Suppressor macrophage (primary cell): ENCODE measurements at places on chromosomes 7 and 10.
A peak's percentile ranks its signal among the peaks of the same experiment; 100 is the strongest.

- no peak for DNase-seq
Measured at GRCh38 chr7:41206267-41206666, 496.6 kb downstream of the INHBA start.

DNA sequence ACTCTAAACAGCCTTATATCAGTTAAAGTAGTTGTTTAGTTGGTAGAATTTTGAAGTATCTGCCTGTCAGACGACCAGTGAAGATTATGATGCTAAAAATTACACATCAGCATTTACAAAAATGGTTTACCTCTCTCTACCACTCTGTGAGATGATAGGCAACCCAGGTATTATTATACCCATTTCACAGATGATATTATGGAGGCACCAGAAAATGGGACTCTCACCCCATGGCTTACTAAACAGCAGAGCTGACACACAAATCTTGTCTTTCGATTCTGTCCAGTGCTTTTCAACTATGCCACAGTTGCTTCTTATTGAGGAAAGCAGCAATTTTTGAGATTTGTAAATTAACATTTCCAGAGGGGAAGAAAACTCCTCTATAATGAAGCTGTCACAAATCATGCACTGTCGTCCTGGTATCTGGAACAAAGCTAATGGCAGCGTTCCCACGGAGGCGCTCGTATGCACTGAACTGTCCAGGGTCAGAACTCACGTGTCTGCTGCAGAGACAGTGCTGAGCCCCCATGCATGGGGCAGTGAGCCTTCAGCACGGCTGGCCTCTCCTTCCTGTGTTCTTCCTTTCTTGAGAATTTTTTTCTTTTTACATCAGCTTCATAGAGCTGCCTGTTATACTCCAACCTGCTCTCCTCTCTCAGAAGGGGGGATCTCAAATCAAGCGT is 381.1 kb downstream of the SDK1 start:
- DNase-seq, result no peak

DNA sequence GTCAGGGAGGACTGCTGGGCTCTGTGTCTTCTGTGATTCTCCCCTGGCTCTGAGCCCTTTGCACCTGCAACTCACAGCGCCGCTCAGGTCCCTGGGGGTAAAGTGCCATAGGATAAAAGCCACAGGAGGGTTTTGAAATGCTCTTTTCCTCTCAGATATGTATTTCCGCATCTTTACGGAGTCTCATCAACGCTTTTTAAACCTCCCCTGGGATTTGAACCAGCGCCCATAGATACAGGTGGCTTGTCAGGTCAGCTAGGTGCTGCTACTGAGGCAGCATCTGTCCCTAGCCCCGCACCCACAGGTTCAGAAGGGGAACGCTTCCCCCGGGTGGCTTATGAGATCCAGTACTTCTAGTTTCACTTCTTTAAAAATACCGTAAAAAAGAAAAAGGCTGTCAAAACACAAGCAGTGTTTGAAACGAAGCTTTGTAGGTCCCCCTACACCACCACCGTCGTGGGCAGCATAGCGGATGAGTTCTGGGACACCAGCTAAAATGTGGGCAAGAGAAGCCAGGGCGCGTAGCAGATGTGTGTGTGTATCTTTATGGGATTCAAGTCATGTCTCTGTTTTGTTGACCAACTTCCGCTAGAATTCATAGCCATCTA is 173.5 kb downstream of the CUX1 start:
- peak; percentile 41 for DNase-seq

DNA sequence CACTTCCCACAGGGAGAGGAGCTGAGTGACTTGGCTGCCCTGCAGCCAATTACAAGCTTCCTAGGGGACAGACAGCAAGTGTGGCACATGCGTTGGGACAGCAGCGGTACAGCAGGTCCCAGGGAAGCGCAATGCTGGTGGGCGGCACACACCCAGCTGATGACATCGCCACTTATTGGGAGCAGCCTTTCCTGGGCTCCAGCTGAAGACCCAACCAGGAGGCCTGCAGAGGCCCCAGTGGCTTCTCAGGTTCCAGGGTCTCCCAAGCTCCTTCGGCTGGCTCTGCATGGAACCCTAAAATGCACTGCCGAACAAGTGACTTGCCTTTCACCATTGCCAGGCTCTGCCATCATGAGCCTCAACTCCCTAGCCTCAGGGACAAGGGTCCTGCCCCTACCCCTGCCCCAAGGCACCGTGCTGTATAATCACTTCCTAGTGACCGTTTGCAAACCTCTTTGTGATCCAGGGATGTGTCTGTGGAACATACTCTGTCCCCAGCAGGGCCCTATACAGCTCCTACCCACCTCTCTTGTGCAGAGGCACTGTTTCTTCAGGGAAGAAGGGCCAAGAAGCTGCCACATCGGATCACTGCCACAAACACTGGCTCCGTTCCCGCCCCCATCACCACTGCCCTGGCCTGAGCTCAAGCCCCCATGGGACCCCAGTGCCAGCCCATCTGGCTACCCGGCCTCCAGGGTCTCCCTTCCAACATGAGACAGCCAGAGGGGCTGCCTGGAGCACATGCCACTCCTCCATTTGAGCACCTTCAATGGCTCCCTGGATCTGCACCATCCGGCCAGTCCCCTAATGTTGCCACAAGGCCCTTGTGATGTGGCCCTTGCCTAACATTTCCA is 19.3 kb upstream of the SLIT1 start:
- no peak for DNase-seq

DNA sequence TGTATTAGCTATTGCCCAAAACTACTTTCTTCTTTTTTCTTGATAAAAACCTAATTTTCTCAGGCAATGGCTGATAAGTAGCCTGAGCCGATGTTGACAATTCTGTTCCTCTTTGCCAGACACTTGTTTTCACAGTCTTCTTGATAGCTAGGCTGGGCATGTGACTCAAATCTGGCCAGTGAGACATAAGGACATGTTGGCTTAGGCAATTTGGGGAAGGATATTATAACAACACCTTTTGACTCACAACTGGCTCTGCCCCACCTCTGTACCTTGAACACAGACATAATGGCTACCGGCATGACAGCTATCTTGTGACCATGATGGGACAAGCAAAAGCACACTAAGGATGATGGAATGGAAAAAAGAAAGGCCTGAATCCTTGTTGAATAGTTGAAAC is 72.9 kb upstream of the GPR22 start:
- DNase-seq, result peak; percentile 30

DNA sequence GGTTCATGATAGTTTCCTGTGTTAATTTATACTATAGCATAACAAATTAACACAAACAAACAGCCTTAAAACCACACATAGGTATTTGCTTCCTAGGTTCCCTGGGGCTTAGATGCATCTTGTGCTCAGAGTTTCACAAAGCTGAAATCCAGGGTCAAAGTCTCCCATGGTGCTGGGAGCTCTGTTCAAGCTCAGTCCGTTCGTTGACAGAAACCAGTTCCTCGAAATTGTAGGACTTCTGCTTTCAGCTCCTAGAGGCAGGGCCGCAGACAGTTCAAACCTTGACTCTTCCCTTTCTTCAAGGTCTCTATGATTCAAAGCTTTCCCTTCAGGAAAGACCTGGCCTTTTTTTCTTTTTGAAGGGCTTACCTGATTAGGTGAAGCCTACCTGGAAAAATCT is 90.5 kb downstream of the VSTM2A start:
- DNase-seq, result no peak

GRCh38 chr7:66182920-66183319 is 22.2 kb upstream of the TPST1 start:
- DNase-seq, result no peak

DNA sequence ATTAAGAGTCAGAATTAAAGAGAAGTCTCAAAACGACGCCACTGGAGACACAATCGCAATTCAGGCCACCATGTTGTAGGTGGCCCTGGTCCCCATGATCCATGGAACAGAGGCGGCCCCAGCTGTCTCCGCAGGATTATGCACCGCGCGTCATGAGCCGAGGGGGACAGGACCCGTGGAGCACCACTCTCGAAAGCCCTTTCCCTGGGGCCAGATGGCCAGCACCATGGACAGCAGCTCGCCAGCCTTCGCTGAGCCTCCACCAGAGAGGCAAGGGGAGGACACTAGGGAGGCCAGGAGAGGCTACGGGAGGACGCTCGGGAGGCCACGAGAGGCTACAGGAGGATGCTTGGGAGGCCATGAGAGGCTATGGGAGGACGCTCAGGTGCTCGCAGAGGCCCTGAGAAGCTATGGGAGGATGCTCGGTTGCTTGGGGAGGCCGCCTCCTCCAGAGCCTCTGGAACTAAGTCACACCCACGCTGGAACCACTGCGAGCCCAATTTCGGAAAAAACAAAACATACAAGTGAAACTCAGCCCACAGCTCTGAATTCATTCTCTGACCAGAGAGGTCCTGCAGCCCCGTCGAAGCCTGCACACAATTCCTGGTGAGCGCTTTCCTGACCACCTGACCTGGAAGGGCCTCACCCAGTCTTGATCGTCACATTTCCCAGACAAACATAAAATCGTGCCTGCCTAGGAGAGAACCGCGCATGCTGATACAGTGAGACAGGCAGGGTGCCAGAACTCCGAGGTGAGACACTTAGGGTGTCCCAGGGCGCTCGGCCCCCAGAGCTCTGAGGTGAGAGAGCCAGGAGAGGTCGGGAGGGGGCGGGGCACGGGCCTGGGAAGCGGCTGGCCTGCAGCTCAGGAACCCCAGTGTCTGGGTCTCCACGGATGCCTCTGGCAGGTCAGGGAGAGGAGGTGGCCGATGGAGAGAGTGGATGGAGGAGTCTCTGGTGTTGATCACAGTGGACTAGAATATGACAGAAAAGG is 224.4 kb downstream of the PTPRN2 start:
- DNase-seq, result no peak

DNA sequence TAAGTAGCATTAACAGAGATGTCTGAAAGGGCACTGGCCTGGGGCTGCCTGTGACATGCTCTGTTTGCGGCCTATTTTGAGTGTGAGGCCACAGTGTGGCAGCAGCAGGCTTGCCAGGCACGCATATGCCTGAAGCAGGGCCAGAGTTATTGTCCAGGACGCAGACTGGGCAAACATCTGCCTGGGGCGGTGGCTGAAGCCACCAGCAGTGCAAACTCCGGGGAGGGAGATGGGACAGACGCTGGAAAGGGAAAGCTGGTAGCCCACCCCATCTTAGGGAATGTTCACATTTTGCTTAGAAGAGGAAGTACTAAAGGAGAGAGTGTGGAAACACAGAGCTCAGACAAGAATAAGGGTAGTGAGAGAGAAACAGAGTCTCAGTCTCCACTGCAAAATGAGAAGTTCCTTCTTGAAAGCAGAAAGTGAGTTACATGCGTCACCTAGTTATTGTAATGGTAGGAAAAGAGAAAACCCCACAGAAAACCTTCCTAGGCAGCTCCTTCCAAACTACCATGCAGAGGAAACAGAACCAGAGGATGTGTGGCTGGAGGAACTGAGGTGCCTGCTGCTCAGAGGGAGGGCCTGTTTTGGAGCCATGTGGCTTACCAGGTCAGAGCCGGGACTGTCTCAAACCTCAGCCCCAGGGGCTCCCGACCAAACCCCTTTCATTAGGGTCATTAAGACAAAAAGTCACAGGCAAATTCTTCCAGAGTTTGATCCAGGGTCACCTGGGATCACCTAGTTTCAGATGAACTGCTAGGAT is 14.5 kb downstream of the AKR1B1 start:
- peak; percentile 38 for DNase-seq

DNA sequence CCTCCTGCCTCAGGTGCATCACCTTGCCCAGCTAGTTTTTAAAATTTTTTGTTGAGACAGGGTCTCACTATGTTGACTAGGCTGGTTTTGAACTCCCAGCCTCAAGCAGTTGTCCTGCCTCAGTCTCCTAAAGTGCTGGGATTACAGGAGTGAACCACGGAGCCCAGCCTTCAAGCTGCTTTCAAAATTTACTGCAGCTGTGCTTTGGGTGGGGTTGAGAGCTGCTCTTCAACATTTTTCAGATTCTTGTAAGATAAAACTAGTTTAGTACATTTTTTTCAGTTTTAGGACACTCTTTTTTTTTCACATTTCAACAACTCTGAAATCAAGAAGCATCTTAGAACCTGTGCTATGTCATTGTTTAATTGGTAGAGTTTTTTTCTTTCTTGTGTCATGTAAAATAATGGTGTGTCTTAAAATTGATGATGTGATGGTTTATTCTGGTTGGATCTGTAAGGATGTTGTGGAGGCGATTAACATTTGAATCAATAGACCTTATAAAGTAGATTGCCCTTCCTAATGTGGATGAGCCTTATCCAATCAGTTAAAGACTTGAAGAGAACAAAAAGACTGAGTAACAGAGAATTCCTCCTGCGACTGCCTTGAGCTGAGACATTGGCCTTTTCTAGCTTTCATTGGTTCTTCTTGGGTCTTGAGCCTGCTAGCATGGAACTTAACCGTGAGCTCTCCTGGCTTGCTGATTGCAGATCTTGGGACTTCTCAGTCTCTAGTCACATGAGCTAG is 13.5 kb downstream of the PLEKHA8 start:
- DNase-seq, result no peak

- DNase-seq, result no peak
Measured at GRCh38 chr7:15507171-15507570, 54.6 kb downstream of the AGMO start.

DNA sequence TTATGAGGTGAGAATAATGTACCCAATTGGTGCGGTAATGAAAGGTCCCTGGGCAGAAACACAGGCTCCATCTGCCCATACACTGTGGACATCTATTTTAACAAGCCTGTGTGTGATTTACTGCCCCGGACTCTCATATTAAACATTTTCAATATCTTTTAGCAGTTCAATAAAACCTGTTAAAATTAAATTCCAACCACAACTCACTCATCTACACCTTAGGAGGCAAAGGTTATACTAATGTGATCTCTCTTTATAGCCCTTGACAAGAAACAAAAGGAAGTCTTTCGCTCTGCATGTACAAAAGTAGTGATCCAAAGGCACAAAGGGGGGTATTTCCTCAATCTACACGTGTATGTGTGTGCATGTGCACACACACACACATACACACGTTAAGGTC is 186.0 kb downstream of the PARD3 start:
- no peak for DNase-seq

DNA sequence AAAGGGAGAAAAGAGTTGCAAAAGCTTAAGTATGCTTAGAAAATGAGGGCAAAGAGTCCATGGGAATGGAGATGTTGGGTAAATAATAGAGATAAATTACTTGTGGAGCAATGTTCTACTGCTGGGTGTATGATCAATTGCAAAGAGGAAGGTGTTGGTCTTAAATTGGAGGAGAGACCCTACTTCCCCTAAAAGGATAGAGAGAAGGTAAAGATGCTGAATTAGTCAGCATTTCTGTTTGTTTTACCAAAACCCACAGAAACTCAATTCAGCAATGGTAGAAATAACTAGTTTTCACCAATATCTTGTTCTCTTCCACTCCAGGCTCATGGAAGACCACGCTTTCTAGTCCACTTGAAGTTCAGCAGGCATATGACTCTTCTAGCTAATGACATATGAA is 32.1 kb downstream of the ASB4 start:
- DNase-seq, result no peak

DNA sequence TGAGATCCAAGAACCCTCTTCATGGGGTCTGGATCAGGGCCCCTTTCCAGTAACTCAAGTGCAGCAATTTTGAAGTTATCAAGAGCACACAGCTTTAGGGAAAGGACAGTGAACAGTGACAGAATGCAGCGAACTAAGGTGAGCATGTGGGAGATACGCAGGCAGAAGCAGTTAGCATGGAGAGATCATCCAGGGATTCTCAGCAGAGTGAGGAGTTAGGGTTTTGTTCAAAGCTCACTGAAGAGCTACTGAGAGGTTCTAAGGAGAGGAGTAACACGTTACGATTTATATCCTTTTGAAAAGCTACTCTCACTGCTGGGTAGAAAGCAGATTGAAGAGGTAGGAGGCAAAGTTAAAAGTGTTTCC is 83.6 kb upstream of the MPP7 start:
- no peak for DNase-seq
